ENCODE measurements at places on chromosomes 5 and 9.
A peak's percentile ranks its signal among the peaks of the same experiment; 100 is the strongest.

DNA sequence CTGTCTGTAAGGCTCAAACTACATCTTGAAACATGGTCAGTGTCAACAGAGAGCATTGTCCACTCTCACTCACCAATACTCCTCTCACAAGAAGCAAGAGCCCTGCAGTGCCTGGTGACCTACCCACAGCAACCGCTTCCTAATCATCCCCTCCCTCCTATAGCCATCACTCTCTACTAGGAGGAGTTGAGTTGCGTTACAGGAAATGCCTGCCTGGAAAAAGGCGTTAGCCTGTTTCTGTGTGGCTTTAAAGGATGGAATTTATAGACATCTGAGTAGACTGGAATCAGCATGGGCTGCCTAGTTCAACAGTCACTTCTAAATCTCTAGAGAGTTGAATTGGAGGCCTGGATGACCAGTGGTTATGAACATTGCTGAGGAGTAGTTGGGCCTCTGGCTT is 108.3 kb upstream of the FER start:
- DNase-seq: no peak

DNA sequence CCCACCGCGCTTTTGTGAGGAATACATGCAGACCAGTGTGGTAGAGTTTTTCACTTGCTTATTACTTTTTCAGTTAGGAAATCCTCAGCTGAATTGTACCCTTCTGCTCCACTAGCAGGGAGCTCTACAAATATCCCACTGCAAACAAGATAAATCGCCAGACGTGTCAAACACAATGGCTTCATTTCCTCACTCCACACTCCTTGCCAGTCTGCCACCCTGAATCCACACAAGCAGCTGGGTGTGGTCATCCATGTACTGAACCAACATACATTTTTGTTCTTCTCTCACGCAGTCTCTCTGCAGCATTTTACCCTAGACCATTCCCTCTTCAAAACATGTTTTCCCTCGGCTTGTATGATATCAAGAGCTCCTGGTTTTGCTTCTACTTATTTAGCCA is 3.7 kb upstream of the ROR2 start:
- no peak for DNase-seq

- DNase-seq: no peak
These were observed 683.8 kb downstream of the LRRC70 start for GRCh38 chr5:63262185-63262981.

GRCh38 chr5:54637654-54638053 is 120.1 kb downstream of the SNX18 start:
- DNase-seq: no peak

DNA sequence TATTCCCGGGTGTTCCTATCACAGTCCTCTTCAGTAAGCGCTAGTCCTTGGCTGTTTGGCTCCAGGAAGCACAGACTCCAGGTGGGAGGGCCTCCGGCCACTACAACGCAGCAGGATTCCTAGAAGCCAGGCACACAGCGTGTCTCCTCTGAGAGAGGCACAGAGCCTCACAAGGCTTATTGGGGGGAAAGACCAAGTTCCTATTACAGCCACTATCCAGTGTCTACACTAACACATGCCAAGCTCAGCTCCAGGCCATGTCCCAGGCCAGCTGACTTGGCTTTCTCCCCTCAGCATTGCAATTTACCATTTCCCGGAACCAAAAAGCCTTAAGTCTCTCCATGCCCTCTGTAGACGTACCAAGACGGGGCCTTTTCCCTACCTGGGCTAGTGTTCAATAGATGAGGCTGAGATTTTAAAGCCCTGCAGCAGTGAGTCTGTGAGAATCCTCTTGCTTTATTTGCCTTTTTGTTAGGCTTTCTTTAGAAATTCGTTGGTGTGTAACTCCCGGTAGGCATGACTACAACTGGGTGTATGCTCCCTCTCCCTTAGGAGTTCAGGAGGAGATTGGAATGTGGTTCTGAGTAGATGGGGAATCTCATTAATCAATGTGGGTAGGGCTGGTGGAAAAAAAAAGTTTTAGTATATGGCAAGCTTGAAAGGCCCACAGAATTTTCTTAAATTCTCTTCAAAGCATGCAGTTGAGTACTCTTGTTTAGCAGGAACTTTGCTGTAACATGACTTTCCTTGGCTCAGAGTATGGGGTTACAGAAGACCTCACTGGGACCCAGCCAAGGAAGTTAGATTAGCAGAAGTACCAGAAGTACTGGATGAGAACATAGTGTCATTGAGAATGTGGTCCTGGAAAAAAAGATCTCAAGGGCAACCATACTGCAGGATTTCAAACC is 84.3 kb upstream of the SLC1A3 start:
- no peak for DNase-seq

- DNase-seq: peak; percentile 86
These were observed at the start of gene MELK for GRCh38 chr9:36572515-36573418. Gene MELK (plus strand): TSS chr9:36572895. CDS start chr9:36581682, 8,787 bp downstream.
